ENCODE measurements at places on chromosomes 4 and X.

- no peak for DNase-seq
Observed at GRCh38 chr4:168771251-168771650, 238.8 kb downstream of the CBR4 start.

- DNase-seq, result no peak
Observed at GRCh38 chrX:125404667-125405160, 85.0 kb downstream of the TEX13C start.

- DNase-seq, result no peak
Observed at GRCh38 chrX:111372086-111372485, 39.9 kb downstream of the DCX start.

- no peak for DNase-seq
Observed at GRCh38 chrX:65516756-65517155, 17.8 kb downstream of the LAS1L start.

GRCh38 chr4:23922541-23923111 lies 32.8 kb upstream of the PPARGC1A start:
- no peak for DNase-seq

DNA sequence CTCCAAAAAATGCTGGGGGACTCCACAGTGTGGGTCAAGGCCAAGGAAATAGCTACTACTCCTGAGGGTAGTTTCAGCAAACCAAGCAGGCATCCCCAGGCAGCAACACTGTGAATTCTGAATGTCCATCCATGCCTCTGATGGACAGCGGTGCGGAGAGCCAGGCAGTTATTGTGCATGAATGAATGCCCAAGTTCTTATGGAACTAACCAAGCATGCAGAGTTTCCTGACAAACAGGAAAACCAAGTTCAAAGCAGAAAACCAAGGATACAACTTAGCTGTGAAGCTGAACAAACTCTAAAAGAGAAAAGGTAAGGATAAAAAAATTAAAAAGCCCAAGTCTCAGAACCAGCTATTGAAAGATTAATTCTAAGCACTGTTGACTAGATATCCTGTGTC lies 642.6 kb upstream of the HS3ST1 start:
- DNase-seq, result no peak

GRCh38 chrX:148815218-148815961 lies 315.0 kb downstream of the AFF2 start:
- no peak for DNase-seq

DNA sequence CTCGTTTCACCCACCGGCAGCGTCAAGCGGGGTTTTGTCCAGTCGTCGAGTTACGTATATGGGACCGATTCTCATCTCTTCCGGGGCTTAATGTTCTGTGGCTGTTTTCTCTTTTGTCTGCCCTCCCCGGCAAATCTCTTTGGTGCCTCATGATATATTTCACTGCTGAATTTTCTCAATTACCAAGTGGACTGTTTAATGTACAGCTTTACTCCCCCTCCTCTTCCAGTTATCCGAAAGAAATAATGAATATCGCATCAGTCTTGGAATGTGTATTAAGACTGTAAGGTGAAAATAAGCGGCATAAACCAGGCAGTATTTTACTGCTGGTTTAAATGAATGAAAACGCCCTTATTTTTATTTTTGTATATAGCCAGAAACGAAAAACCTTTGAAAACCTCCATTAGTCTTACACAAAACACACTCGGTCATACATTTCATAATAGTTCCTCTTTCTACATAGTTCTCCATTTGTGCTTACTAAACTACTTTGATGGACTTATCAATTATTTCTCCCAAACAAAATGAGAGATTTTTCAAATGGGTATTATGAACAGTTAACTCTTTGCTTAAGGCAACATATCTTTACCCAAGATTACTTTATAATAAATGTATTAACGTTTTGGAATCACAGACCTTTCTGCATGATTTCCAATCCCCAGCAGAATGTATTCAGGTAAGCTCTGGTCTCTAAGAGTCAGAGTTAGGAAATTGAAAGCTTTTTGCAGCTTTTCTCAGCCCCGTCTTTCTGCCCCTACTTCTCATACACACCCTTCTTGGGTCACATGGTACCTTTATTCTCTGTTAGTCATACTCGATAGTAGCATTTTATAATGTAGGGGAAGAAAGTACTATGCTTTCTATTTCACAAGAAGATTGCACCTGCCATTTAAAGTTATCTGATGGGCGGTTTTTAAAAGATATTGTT lies 979 bp downstream of the RP2 start:
- DNase-seq, result no peak

GRCh38 chr4:151555151-151555945 lies 146.4 kb downstream of the FHIP1A start:
- no peak for DNase-seq

DNA sequence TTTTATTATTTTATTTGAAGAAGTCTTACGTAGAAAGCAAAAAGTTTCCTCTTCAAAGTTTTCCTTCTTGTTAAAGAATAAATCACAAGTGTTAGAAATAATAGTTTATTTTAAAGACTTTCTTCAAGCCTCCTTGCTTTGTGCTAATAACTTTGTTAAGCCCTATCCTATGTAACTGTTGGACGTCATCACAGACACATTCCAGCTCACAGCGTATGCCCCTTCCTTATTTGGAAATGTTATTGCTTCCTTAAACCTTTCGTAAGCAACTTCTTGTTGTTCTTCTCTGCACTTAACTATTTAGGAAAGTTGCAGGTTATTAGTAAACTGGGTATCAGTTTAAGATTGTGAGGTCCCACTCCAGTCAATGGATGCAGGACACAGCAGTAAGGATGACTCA lies 7.6 kb upstream of the SRD5A3 start:
- no peak for DNase-seq
